ENCODE measurements at places on chromosomes 6 and 20.

DNA sequence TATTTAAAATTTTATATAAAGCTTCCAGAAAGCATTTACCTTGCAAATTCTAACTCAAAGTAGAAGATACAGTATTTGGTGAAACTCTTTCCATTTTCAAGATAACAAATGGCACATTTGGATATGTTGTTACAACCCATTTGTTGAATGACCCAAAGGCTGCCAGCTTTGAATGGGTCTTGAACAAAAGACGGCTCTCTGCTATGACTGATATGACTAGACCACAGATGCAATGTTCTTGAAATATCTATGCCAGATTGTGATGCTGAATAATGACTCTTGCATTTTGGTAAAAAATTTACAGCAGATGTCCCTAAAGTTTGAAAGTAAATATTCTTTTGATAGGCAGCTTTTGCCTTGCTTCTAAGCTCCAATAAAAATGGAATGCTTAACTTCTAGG, 99.6 kb downstream of the HTR1B start:
- DNase-seq = no peak

DNA sequence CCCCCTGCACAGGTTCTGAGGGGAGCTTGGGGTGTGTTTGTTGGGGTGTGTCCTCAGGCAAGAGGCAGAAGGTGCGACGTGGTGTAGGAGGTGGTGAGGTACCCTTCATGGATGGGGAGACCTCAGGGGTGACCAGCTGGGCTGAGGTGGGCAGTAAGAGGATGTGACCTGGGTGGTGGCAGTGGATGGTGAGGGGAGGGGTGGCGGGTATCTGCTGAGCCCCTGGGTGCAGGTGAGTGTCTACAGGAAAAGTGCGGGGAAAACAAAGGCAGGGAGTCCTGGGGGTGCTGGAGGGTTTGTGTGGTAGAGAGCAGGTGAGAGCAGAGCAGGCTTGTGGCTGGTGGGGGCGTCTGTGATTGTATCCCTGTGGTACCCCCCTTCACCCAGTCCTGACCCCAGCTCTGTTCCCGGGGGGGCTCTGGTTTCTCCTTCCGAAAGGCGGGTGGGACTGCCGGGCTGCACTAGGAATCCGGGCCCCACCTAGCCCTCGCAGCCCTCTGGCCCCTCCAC, 631 bp downstream of the RAET1L start:
- no peak for DNase-seq

GRCh38 chr6:116165596-116165995, 39.7 kb upstream of the COL10A1 start:
- DNase-seq = no peak

DNA sequence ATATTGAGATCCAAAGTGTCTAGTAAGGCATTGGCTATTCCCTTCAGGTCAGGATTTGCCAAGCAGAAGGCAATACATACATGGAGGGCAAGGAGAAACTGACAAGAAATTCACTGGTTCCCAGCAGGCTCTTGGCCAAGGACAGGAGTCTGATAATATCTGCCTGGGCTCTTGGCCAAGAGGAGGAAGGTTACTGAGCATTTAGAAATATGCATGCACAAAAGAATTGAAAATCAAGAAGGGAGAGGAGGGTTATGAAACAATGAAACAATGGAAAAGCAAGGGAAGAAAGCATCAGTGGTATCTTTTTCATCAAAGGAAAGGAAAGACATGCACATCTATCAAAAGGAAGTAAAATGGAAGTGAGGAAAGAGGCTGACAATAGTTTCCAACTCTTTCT, 42.4 kb downstream of the ARHGAP18 start:
- no peak for DNase-seq

GRCh38 chr6:79196912-79197311, 37.6 kb downstream of the HMGN3 start:
- DNase-seq = no peak

- no peak for DNase-seq
Observed at GRCh38 chr20:36228770-36229169, 7.5 kb upstream of the AAR2 start.

GRCh38 chr6:38493931-38494547, 145.7 kb downstream of the BTBD9 start:
- DNase-seq = peak; percentile 88

DNA sequence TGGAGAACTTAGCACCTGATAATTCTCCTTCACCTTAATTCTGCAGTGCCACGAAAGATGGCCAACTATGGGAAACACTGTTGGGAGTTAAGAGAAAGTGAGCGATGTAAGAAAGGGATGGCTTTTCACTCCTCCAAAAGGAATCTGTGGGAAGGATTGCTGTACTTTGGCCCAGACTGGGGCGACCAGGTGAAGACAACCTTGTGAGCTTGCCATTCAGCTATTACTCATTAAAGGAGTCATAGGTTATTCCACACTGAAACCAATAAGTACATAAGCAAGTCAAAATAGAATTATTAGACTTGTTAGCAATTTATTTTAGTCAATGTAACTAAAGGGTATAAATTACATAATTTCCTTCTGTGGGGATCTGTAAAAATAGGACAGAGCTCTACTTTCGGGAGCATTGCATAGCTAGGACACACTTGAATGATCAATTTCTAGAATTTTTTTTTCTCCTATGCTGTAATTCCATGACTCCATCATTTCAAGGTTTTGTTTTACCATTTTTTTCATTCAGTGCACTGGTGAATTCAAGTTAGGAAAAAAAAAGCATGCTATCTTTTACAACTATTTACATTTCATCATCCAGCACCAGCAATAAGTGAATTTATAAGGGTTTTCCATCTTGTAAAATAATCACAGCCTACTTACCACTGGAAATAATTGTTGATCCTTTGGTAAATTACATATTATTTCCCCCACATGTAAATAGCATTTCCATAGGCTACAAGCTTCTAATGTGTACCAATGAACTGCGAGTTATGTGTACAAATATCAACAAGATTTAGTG, 231.7 kb downstream of the SIM1 start:
- no peak for DNase-seq
